ENCODE measurements at places on chromosomes 16 and 17.

DNA sequence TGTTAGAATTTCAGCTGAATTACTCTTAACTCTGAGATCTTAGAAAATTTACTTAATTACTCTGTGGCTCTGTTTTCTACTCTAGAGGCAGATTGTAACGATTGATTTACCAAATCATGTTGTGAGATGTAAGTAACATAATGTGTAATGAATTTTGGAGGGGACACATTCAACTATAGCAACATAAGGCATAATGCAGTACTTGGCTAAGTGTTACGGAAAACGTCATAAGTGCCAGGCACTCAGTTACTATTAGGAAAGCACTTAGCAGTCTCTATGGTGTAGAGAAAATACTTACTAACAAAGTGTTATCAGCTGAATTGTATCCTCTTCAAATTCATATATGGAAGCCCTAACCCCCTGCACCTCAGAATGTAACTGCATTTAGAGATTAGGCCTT lies 40.6 kb upstream of the CDH8 start:
- no peak for DNase-seq

DNA sequence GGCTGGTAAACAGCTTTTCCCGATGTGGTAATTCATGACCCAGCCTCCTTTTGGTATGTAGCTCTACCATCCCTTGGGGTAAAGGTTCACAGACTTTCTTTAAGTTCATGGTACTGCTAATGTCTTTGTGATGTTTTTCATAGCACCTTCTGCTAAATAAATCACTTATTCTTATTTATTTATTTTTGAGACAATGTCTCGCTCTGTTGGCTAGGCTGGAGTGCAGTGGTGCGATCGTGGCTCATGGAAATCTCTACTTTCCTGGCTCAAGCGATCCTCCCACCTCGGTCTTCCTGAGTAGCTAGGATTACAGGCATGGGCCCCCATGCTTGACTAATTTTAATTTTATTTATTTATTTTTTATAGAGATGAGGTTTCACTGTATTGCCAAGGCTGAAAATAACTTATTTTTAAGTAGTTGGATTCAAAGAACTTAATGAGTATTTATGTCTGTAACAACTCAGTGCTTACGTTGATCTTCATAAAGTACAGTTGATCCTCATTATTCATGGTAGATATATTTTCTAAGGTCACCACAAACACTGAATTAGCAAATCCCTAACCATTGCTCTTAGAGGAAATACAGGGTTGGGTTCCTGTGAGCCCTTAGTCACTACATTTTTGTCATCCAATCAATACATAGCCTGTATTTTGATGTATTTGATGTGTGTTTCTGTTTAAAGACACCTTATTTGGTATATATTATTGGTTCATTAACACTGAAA lies 97.1 kb downstream of the SHISA9 start:
- DNase-seq = no peak

DNA sequence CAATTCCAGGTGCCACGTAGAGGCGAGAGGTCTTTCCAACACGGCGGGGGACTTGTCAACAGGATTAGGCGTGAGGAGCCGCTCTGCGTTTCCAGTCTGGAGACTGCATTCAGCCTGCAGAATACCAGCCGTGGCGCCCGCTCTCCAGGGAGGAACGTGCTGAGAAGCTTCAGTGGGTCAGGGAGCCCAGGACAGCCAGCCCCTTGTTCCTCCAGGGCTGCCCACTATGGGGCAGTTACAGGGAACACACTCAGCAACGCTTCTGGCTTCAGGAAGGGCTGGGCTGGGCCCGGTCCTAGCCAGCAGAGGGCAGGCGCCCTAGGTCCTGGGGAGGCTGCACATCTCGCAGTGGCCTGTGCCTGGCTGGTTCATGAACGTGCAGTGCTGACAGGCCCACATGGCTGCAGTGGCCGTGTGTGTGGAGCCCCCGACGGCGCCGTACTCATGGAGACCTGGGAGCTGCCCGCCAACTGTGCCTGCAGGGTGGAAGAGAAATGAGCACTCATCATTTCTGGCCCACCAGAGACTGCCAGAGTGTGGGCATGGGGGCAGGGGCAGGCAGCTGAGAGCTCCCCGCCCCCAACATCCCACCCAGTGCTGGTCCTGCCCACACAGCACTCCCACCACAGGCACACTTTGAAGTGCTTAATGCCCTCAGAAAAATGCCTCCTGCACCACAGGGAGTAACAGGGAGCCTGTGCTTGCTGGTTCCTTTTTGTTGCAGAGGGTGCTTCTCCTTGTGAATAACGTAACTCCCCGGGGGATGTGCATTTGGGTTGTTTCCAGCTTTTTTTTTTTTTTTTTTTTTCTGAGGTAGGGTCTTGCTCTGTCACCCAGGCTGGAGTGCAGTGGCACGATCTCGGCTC lies 7.0 kb upstream of the FAAP100 start:
- no peak for DNase-seq

DNA sequence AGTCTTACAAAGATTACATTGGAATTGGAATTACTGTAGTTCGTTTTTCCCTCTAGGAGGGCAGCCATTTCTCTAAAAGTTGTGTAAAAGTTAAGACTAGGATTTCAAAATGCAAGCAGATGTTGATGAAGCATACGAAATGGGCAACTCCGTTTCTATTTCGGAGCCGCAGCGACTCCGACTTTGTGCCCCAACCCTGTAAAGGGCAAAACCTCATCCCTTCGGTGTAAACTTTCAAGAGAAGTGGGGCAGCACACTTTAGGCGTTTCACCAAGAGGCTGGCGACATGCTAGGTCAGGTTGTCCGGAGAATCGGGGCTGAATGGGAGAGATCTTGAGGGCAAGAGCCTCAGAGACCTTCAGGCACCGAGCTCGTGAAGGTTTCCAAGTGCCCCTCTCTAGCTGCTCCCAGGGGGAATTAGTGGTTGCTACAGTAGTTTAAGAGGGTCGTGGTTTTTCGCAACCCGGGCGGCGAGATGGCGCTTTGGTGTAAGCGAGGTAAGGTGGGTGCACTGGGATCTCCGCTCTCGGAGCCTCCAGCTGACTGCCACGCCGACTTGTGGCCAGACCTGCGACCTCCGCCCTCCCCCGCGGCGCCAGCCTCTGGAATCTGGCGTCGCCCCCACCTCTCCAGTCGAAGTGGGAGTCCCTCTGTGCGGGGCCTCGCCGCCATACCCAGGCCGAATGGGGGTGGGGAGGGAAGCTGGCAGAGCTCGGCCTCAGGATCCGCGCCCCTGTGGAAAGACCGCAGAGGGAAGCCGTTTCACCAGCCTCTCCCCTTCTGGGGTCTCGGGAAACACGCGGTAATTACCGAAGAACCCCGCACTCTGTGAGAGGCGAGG lies 1.0 kb upstream of the HEXIM2 start:
- peak; percentile 63 for DNase-seq

GRCh38 chr16:11562941-11563340 lies 23.8 kb downstream of the LITAF start:
- no peak for DNase-seq

DNA sequence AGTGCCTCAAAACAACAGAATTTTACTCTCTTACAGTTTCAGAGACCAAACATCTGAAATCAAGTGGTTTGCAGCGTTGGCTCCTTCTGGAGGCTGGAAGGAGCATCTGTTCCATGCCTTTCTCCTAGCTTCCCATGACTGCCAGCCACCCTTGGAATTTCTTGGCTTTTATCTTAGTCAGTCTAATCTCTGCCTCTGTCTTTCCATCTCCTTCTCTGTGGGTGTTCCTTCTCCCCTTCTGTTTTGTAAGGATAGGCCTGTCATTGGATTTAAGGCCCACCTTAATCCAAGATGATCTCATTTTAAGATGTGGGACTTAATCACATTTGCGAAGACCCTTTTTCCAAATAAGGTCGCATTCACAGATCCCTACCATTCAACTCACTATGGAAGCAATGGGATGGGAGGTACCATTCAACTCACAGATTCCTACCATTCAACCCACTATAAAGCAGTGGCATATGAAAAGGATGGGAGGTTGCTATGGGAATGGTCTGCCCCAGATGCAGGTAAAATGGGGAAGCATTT lies 321.8 kb downstream of the WWOX start:
- no peak for DNase-seq

DNA sequence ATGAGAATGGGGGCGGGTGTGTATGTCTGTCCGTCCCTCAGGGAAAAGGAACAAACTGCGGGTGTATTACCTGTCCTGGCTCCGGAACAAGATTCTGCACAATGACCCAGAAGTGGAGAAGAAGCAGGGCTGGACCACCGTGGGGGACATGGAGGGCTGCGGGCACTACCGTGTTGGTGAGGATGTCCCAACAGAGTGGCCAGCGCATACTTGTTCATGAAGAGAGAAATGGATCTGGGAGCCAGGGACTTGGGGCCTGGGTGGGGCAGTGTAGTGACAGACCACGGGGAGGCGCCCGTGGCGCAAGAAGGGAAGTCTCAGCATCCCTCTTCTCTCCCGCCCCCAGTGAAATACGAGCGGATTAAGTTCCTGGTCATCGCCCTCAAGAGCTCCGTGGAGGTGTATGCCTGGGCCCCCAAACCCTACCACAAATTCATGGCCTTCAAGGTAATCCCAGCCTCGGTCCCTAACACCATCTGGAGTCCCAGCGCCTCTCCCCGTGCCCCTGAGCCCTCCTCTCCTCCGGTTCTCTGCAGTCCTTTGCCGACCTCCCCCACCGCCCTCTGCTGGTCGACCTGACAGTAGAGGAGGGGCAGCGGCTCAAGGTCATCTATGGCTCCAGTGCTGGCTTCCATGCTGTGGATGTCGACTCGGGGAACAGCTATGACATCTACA lies 3.5 kb upstream of the C17orf107 start:
- DNase-seq = no peak

DNA sequence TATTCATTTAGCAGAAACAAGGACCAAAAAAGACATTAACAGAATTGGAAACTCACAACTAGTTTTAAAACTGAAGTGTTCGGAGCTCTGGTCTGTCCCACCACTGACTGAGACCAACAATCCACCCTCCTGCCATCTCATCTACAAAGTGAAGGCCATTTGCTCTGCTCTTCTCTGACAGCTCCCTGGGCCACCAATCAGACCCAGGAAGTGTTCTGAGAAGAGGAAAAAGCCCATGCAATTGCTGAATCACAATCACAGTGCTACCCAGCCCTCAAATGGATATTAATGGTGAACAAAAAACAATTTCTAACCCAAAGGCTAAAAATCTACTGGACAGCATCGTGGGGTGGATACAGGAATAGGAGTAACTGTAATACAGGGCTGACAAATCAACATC lies 2.1 kb downstream of the RPL23 start:
- no peak for DNase-seq

- DNase-seq = no peak
Observed at GRCh38 chr16:79826732-79827475, 226.4 kb upstream of the MAF start.

DNA sequence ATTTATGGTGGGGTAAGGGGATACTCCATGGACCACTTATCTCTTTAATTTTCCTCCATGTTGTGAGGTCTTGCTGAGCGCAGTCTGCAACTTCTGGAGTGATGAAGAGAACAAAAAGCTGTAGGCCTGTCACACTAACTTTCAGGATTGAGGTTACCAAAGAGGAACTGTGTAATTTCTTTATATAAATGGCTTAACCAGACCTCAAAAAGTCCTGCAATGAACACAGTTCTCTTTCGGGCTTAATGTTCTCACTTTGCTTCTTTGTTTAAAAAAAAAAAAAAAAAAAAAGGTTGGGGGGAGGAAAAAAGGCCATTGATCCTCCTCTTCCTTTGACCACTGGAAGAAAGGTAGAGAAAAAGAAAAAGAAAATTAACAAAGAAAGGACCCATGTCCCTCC lies 86.8 kb upstream of the SOX9 start:
- DNase-seq = peak; percentile 79

DNA sequence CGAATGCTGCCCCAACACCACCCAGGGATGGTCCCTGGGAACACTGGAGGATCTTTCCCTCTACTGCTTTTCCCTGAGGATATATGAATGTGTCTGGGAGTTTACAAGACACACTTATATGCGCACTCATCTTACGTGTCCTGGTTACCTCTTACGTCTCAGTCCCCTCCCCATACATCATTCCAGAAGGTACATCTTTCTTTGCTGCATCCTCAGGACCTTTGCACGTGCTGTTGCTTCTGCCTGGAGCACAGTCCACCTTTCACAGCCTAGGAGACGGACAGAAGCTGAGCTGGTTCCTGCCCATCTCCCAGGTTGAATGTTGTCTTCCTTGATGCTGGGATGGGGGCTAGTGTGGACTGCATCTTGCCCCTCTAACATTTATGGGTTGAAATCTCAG lies 153.0 kb upstream of the FOXF1 start:
- no peak for DNase-seq

Measured in GM12865 (cell line).